ENCODE measurements at places on chromosomes 1 and 21. TPM values are rescaled to one million over a fixed set of nuclear protein-coding genes. Genes with fewer than 3 reads are reported as not detected.

The LCE6A gene
- total RNA-seq, result not detected

The MEGF6 gene
- 121 TPM for total RNA-seq

The OXCT2 gene
- not detected for total RNA-seq

The CRNN gene
- not detected for total RNA-seq

The RYR2 gene
- total RNA-seq, result 0.26 TPM

The TMOD4 gene
- not detected for total RNA-seq

The LCE3D gene
- total RNA-seq, result not detected

The DTL gene
- 35.1 TPM for total RNA-seq

The NPHS2 gene
- not detected for total RNA-seq

The EVI5 gene
- 12.8 TPM for total RNA-seq

GRCh38 chr1:10629816-10630571 is 155.2 kb downstream of the PEX14 start:
- DNase-seq, result no peak

- no peak for DNase-seq
These were observed 16.0 kb downstream of the HHAT start for GRCh38 chr1:210344706-210345105.

- DNase-seq, result no peak
These were observed 463.9 kb downstream of the OMA1 start for GRCh38 chr1:58082596-58082995.

GRCh38 chr1:172447641-172448040 is 3.8 kb upstream of the PIGC start:
- no peak for DNase-seq

GRCh38 chr1:67367370-67368045 is 59.8 kb downstream of the IL12RB2 start:
- no peak for DNase-seq

- DNase-seq, result no peak
These were observed 129.7 kb upstream of the L1TD1 start for GRCh38 chr1:62064829-62065407.

GRCh38 chr1:94326329-94326728 is 88.9 kb upstream of the ARHGAP29 start:
- peak; percentile 15 for DNase-seq

DNA sequence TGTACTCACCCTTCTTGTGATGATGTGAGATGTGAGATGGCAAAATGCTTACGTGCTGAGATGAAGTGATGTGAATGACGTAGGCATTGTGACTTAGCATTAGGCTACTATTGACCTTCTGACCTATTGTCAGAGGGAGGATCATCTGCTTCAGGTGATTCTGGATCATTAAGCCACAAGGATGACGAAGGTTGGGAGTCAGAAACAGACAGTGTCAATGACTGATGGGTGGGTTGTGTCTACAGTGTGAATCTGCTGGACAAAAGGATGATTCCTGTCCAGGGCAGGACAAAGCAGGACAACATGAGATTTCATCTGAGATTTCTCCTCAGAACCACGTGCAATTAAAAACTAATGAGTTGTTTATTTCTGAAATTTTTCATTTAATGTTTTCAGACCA is 129.0 kb downstream of the GABPA start:
- DNase-seq, result no peak

GRCh38 chr1:97351846-97352245 is 569.0 kb downstream of the DPYD start:
- DNase-seq, result no peak

- DNase-seq, result no peak
These were observed 44.0 kb downstream of the ODF2L start for GRCh38 chr1:86352086-86352485.

- DNase-seq, result peak; percentile 21
These were observed 688 bp downstream of the PRXL2B start for GRCh38 chr1:2587071-2587859.

DNA sequence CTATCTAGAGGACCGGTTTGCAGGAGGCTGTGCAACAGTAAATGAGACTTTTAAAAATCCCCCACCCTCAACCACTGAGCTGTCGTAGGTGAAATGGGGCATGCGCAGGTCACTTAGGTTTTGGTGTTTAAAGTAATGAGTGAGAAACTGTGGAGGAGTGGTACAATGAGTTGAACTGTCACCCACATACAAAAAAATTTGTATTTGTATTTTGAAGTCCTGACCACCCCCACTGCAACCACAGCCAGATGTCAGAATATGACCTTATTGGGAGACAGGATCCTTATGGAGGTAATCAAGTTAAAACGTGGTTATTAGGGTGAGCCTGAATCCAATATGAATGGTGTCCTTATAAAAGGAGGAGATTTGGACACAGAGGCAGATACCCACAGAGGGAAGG is 1.6 kb upstream of the IRF6 start:
- DNase-seq, result no peak

- no peak for DNase-seq
These were observed 1571.3 kb upstream of the PRMT6 start for GRCh38 chr1:105485207-105485606.

DNA sequence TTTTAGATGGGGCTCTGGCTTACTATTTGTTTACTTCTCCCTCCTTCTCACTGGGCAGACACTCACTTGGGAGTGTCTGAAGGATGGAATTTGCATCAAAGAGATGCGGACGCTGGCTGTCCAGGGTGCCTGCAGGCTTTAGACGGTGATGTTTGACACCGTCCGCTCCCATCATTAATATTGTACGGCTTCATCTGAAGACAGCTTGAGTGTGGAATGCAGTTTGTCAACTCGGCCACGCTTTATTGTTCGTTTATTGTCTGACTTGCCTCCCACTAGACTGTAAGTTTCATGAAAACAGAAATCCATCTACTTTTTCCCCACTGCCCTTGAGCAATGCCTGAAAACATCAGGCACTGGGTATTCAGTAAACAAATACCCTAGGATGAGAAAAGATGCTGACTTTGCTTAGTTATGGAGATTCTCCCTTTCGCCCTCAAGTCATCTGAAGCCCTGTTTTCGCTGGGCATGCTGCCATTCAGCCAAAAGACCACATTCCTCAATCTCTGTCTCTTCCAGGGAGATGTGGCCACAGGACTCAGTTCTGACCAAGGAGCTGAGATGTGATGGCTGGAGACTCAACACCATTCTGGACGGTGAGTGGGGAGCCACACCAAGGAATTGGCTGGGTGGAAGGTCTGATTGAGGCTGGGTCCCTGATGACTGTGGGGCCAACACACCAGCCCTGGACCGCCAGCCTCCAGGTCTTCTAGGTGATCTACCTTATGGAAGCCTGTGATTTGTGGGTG is 87.6 kb downstream of the BCAR3 start:
- no peak for DNase-seq

GRCh38 chr1:78045563-78045925 is 222 bp upstream of the GIPC2 start:
- DNase-seq, result no peak

- peak; percentile 99 for DNase-seq
These were observed at the start of gene TOMM40L for GRCh38 chr1:161225534-161226319. Gene TOMM40L, plus strand, starts transcription at chr1:161226060. Its CDS starts 430 bp downstream, at chr1:161226490.

- DNase-seq, result peak; percentile 53
These were observed 68.6 kb upstream of the ERRFI1 start for GRCh38 chr1:8094481-8095241.

DNA sequence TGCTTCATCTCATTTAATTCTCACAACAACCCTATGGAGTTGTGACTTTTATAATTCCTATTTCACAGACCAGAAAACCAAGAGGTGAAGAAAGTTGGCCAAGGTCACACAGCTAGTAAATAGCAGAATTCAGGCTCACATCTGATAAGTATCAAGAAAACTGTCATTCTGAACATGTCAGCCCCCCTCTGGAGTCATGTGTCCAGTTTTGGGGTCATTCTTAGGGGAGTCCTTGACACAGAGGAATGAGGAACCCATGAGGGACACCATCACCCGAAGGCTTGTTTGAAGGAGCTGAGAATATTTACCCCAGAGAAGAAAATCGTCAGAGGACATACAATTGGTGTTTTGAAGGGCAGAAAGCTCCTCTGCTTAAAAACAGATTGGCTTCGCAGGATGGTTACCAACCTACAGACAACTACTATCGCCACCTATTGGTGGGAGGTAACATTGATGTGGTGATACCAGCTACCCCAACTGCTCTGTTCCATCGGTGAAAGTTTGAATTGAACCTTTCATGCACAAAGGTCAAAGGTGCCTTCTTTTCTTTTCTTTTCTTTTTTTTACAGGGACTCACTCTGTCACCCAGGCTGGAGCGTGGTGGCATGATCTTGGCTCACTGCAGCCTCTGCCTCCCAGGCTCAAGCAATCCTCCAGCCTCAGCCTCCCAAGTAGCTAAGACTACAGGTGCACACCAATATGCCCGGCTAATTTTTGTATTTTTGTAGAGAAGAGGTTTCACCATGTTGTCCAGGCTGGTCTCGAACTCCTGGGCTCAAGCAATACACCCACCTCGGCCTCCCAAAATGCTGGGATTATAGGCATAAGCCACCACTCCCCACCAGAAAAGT is 31.3 kb downstream of the NCMAP start:
- DNase-seq, result peak; percentile 11

- DNase-seq, result no peak
These were observed 24.0 kb downstream of the GIPC2 start for GRCh38 chr1:78069784-78070183.

- no peak for DNase-seq
These were observed 32.3 kb downstream of the IVNS1ABP start for GRCh38 chr1:185284533-185285276.

- DNase-seq, result peak; percentile 13
These were observed 19.9 kb downstream of the FAM89A start for GRCh38 chr1:231020139-231020601.

Measured in MG63 (cell line).